ENCODE measurements at places on chromosomes 6 and 20. TPM values are rescaled to one million over a fixed set of nuclear protein-coding genes. Genes with fewer than 3 reads are reported as not detected.

The MCCD1 gene
- not detected for total RNA-seq

The ZC2HC1B gene
- not detected for total RNA-seq

The PRDM13 gene
- total RNA-seq = not detected

The ADGB gene
- total RNA-seq = not detected

The TCF21 gene
- total RNA-seq = not detected

The HTR1E gene
- not detected for total RNA-seq

The SLC32A1 gene
- total RNA-seq = not detected

The SHLD1 gene
- 8.3 TPM for total RNA-seq

The CDC25B gene
- total RNA-seq = 147 TPM

The LHFPL5 gene
- not detected for total RNA-seq

The LRP11 gene
- total RNA-seq = 0.43 TPM

The PKIB gene
- 0.95 TPM for total RNA-seq

The ADGRF5 gene
- total RNA-seq = not detected

- no peak for DNase-seq
Measured at GRCh38 chr6:48713612-48714011, 602.6 kb upstream of the PTCHD4 start.

DNA sequence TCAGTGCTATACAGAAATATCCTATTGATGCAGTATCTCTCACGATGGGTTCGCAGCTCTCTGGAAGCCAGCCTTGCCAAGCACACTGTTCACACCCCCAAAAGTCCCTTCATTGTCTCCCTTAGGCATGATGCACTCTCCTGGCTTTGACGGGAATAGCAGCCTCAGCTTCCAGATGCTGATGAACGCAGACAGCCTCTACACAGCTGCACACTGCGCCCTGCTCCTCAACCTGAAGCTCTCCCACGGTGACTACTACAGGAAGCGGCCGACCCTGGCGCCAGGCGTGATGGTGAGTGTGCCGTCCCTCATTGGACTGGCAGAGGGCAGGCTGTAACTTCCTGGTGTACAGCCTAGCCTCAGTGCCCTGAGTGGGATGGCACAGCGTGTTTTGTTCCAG is 60.0 kb upstream of the PBOV1 start:
- no peak for DNase-seq

- DNase-seq = no peak
Measured at GRCh38 chr20:1937316-1937976, 42.2 kb downstream of the SIRPA start.

- no peak for DNase-seq
Measured at GRCh38 chr6:141077355-141078333, 1055.1 kb upstream of the GJE1 start.

- DNase-seq = no peak
Measured at GRCh38 chr20:58695084-58695722, 2.6 kb downstream of the NPEPL1 start.

GRCh38 chr6:82257088-82257774 is 9.7 kb upstream of the IBTK start:
- no peak for DNase-seq

DNA sequence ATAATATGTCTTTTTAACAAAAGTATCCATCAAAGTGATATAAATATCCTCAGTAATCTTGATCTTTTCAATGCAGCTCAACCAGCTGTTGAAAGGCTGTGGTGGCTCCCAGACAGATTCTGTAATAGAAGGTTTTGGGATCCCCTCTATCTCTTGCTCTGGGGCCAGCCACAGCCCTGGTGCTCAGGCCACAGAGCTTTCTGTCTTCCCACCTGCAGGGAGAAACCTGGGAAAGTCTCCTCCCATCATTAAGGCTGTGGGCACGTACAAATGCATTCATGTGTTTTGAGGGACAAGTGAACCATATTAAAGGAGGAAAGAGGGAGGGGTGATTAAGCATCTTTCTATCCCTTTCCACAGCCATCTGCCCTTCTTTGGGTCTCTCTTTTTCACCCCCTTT is 183.1 kb downstream of the PRDM13 start:
- DNase-seq = no peak

DNA sequence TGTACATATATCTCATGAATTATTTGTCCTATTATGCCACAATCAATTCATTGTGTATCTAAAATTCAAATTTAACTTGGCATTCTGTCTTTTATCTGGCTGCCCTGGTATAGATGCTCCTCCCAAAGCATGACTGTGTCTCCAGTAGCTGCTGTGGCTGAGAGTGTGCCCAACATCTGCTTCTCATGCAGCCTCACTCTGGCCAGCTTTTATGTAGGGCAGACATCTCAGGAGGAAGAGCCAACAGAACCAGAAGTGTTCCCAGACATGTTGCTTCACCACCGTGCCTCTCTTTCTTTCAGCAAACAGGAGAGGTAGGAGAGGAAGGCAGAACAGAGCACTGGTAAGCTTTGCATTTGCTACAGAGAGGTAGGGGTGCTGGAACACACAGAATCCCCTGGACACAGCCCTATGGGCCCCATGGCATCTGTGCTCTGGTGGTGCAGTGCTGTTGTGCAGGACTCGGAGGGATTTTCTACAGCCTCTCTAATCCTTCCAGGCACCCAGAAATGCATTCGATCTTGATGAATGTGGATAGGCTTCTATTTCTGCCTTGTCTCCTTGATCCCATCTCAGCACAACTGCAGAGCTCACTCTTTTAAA is 637.1 kb downstream of the UTRN start:
- no peak for DNase-seq

GRCh38 chr20:25549843-25550477 is 35.4 kb downstream of the NINL start:
- no peak for DNase-seq

- peak; percentile 8 for DNase-seq
Measured at GRCh38 chr20:41664584-41664983, 46.4 kb upstream of the CHD6 start.

DNA sequence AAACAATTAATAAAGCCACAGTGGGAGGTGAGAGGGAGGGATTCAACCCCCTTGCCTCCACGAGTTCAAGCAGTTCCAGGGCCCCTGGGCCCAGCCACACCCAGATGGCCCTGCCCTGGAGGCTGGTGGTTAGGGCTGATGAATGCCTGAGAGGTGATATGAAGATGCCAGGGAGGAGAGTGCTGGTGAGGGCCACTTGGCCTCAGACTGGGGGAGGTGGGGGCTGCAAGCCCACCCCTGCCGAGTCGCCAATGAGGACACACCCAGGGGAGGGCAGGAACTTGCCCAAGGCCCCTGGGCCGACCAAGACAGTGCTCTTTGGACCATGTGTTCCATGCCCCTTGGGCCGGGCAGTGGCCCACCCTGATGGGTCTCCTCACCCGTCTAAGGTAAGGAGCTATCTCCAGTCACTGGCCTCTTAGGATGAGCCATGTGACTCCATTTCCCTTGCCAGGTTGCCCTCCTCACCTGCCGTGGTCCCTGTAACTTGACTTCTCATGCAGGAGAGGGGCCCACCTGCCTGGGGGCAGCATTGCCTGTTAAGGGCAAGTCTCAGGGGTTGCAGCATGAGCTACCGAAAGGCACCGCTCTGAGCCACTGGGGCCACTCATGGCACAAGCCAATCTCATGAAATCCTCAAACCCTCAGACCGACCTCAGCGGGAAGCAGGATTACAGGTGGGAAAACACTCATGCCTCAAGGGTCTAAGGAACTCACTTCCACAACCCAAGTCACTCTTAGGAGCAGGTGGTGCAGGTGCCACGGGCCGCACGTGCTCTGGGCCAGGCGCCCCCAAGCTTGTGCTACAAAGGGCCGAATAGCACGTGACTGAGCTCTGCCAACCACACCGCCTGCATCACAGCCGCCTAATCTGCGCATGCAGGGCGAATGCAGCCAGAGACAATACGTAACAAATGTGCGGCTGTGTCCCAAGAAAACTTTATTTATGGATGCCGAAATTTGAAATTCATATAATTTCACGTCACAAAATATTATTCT is 147.4 kb upstream of the MLN start:
- DNase-seq = no peak

- no peak for DNase-seq
Measured at GRCh38 chr6:7938562-7939183, 28.1 kb upstream of the TXNDC5 start.

DNA sequence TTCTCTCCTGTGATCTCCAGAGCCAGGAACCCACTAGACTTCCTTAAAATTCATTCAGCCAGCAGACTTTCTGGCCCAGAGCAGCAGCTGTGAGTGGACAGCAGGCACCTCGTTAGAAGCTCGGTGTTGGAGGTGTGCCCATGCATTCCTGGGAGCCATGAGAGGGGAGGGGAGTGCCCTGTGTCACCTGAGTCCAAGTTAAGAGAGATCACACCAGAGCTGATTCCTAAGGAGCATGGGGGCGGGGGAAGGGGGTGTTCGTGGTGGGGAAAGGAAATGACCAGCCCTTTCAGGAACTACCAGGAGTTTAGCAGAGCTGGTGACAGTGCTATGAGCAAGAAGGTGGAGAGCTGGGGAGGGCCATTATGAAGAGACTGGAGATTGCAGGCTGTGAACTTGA is 46.9 kb downstream of the GFRA4 start:
- DNase-seq = no peak

DNA sequence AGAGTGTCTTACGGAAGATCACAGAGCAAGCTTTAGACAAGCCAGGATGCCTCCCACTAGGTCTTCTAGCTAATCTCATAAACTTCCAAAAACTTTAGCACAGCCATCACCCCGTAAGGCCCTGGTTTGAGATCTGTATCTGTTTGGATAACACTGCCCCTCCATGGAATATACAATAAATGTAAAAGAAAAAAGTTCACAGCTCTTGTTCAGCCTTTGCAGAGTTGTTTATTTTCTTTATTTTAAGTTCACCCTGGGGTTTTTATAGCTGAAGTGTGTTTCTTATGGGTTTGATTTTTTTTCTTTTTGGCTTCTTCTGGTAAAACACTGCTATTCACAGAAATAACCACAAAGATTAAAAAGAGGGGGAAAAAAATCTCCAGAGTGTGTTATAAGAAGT is 125.6 kb downstream of the EYA2 start:
- no peak for DNase-seq

DNA sequence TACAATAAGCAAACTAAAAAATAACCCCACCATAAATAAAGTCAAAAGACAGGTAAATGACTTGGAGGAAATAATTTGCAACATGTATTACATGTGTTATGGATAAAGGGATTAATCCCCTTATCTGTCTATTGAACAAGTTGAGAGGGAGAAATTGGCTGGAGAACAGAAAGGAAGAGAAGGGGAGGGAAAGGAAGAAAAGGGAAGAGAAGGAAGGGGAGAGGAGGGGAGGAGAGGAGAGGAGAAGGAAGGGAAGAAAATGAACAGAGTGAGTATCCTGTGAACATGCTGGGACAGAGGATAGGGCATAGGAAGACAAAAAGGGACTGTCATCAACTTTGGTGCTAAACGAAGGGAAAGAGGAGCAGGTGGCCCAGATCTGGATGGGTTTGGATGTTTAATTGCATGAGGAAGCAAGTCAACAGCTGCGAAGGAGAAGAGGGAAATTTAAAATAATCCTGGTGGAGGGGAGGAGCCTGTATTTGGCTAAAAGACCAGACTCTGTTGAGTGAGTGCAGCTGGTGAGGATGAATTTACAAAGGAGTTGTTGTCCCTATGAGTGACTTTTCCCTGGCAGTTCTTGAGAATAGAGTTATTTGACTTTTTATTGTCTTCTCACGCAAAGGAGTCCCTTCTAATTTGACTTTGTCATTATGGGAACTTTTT is 14.2 kb upstream of the SHLD1 start:
- no peak for DNase-seq

- no peak for DNase-seq
Measured at GRCh38 chr6:16496991-16497801, 258.8 kb downstream of the GMPR start.

DNA sequence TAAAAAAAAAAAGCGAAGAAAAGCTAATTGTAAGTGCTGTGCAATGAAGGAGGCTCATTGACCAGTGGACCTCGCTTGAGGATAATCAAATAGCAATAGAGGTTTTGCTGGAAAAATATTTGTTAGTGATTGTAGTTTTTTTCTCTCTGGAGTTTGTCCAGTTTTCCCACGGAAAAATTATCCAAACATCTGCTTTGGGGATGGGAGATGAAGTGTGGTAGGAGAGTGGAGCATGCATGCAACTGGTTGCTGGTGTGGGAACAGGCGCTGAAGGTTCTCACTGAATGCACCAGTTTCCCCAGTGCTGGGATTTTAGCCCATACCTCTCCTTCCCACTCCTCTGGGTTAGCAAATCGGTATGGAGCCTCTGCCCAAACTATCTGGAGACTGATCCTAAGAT is 281.7 kb upstream of the TAB2 start:
- DNase-seq = no peak

DNA sequence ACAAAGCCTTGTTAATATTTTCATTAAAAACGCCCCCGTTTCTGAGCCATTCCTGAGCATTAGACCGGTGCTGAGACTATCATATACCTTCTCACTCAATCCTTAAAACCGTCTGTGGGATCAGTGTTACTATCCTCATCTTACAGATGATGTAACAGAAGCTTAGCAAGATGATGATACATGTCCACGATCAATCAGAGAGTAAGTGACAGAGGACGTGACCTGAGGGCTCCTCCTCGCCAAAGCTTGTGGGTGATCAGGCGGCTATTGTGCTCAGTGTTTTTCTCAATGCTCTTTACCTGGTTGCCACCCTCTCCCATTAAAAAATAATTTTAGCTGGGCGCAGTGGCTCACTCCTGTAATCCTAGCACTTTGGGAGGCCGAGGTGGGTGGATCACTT is 113.1 kb downstream of the MTHFD1L start:
- DNase-seq = no peak

DNA sequence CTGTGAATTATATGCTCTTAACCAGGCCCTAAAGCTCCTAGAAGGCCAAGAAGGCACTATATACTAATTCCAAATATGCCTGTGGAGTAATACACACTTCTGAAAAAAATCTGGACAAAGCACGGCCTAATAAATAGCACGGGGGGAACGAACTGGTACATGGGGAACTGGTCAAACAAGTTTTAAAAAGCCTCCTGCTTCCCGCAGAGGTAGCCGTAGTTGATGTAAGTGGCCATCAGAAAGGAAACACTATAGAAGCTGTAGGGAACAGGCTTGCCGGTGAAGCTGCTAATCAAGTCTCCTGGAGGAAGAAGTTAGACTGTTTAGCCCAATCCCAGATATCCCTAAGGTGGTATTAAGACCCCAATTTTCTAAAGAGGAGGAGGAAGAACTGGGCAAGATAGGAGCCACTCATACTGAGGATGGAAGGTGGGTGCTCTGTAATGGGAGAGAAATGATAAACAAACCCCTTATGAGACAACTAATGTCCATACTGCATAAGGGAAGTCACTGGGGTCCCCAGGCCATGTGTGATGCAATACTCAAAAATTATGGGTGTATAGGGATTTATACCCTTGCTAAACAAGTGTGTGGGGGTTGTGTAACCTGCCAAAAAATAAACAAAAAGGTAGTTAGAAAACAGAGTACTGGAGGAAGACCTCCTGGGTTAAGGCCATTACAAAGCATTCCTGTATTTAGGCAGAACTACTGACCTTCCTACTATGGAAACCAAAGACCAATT is 27.1 kb upstream of the ZNF318 start:
- no peak for DNase-seq

GRCh38 chr20:2300420-2300819 is 4.6 kb downstream of the TGM3 start:
- DNase-seq = no peak
